ENCODE measurements at places on chromosomes 2 and 18.

DNA sequence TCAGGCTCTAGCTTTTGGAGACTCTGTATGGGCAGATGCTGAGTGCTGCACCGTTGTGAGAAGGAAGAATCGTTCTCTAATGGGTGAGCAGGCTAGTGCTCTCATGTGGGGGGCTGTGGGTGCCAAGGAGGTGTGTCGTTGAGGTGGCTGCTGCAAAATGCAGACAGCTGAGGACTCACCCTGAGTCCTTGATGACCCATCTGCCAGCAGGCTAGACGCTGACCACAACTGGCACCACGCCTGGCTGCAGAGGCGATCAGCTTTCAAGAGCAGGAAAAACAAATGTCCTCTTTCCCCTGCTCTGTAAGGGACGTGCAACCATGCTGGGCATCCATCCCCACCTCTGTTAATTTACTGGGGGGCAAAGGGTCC lies 48.2 kb downstream of the HAUS1 start:
- DNase-seq: peak; percentile 45

DNA sequence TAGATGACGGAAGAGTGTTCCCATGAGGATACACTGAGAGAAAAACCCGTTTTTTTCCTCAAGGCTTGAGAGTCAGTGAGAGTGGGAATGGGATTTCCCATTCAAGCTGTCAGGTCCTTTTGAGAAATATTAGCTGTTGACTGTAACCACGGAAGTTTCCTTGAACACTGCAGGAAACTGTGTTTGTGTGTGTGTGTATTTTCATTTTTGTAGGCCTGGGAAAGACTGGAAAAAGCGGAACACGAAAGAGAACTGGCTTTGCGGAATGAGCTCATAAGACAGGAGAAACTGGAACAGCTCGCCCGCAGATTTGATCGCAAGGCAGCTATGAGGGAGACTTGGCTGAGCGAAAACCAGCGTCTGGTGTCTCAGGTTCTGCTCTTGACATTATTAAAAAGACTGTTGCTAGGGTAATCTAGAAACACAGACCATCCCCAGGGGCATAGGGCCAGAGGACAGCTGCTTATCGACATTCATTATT lies 98.8 kb upstream of the EML6 start:
- DNase-seq: no peak

DNA sequence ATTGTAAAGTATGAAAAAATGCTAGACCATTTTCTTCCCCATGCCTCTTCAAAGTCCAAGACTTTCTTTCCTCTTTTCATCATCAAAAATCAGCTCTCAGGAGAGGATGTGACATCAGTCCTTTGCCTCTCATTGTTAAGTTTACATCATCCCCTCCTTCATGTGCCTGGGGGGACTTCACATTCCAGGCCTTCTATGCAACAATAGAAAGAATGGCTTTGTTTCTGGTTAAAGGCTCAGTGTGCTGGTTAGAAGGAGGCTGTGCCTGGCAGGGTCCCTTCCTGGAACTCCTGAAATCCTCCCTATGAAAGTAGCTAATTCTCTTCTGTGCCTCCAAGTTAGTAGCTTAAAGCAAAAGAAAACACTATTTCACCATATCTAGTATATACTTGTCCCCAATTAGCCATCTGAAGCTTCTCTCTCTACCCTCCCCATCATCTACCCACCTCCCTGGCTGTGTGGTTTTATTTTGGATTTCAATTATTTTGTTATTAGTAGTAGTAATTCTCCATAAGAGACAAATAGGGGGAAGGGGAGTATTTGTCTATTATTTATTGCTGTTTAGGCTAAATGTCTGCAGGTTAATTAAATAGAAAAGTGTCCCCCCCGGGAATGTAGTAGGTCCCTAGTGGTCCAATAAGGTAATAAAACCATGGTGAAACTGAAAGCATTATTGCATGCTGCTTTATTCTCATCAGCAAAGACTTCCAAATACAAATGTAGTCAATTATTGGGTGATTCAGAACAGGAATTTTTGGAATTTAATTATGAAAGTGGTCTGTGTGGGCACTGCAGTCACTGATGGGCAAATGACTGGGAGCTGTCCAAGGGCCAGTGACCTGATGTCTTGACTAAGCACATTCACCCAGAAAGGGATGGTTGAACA lies 69.0 kb downstream of the CPO start:
- no peak for DNase-seq

DNA sequence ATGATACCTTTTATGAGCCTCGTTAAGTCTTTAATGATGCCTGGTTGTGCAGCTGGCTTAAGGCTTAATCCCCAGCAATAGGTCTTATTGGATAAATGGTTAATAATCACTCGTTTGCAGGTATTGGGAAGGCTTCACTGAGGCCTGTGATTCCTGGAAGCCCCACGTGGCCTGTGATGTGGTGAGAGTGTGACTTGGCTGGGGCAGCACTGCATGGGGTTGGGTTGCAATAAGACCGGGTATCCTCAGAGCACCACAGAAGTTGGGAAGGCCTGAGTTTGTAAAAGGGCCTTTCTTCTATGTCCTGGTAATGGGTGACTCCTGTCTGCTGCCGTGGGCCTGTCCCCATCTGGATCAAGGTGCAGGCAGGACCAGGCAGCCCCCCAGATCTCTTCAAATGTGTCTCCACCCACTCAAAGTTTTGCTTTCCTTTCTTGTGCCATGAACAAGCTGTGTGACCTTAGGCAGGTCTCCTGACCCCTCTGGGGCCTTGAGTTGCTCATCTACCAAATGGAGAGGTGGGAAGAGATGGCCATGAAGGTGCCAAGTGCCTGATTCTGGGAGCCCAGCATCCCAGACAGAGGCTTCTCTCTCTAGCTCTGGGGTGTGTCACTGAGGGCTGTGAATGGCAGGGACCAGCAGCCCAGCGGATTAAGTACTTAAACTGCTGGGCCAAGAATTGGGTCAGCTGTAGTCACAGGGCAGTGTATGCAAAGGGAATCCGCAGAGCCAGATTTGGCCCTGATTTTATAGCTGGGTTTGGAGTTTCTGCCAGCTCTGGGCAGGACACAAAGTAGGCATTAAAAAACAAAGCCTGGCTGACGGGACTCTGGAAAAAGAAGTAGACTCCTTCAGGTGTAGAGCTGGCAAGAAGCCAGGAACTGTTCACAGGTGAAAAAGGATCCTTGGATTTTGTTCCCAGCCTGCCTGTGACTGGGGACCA lies 24.4 kb downstream of the LBH start:
- DNase-seq: no peak

- peak; percentile 52 for DNase-seq
Observed at GRCh38 chr2:177072090-177072489, 140.5 kb upstream of the HNRNPA3 start.

- DNase-seq: peak; percentile 85
Observed at GRCh38 chr2:10659898-10660568, 29.7 kb downstream of the NOL10 start.

DNA sequence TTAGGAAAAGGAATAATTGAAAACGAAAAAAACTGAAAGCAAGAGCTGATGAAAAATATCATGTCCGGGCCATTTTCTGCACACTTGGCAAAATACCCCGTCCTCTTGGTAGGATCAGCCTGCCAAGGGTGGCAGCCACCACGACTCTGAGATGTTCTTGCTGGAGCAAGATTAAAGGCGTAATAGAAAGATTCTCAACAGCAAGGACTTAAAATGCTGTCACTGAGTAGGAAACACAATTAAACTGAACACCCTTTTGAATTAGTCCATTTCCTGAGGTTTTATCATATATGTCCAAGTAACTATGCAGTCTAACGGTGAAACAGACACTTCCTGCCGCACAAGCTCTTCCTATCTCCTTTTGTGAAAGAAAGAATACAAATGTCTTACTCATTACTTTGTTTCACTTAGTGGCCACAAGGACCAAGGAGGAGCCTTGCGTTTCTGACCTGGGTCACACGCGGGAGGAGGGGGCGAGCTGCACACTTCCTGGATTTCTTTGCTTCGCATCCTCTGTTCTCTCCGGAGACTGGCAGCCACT lies 222.7 kb downstream of the PIEZO2 start:
- DNase-seq: peak; percentile 39

- no peak for DNase-seq
Observed at GRCh38 chr2:54776494-54776893, 53.0 kb downstream of the EML6 start.

GRCh38 chr2:200307724-200308545 lies 1.4 kb downstream of the SPATS2L start:
- DNase-seq: peak; percentile 59

DNA sequence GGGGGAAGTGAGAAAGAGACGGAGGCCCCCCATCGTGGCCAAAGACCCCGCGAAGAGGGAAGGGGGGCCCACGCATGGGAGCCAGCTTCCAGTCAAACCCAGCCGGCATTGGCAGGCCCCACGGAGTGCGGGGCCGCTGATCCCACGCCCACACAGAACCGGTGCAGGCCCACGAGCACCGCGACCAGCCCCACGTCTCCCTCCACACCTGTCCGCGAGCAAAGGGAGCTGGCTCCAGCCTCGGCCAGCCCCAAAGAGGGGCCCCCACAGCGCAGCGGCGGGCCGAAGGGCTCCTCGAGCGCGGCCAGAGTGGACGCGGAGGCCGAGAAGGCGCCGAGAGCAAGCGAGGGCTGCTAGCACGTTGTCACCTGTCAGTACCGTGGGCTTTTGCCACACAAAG lies 125.0 kb upstream of the TWIST2 start:
- DNase-seq: no peak

DNA sequence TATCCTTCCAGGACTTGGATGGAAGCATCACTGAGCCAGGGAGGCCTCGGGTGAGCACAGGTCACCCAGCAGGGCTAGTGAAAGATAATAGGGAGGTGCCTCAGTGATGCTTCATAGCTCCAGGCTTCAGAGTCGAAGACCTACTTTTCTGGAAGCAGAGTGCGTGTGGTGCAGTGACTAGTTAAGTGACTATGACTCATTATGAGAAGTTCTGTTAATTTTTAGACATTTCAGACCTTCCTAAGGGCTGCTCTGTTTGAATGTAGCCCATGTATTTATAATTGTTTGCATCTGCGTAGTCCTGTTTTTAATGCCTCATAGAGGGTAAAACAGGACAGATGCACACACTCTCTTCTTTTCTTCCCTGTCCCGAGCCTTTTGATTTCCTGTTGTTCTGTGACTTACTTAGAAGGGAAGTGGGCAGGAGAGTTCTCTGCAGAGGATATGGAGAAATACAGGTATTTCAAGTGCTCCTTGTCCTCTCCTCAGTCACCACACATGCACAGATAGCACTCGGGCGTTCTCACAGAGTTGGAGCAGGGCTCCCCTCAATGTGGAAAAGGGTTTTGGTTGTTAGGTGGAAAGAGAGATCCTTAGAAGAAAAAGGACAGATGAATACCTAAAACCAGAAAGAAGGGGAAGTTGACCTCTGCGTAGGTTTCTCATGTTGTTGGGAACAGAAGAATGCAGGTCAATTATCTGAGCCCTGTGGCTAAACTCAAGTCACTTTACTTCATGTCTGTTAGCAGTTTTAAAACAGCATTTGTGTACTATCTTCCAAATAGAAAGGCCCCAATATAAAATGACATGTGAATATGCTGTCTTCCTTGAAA lies 34.7 kb downstream of the RALB start:
- peak; percentile 74 for DNase-seq

GRCh38 chr2:215711471-215712034 lies 275.7 kb upstream of the FN1 start:
- peak; percentile 83 for DNase-seq

DNA sequence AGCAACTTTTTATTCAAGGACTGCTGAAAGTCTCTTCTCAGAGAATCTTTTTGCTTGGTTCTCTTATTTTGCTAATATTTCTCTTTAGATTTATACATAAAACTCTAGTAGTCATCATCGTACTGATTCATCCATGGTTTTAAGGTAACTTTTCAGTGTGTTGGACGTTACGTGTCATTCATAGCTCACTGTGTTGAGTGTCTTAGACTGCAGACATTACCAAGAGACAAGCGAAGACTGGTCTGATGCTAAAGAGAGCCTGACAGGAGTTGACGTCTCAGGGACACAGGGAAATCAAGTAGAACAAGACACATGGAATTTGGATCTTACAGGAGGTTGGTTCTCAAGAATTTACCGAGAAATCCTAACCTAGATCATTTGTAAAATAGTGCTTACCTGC lies 25.5 kb downstream of the RBM44 start:
- no peak for DNase-seq

- DNase-seq: no peak
Observed at GRCh38 chr18:31774477-31774785, 13.8 kb upstream of the SLC25A52 start.

GRCh38 chr2:39510140-39510539 lies 73.1 kb upstream of the MAP4K3 start:
- DNase-seq: no peak

DNA sequence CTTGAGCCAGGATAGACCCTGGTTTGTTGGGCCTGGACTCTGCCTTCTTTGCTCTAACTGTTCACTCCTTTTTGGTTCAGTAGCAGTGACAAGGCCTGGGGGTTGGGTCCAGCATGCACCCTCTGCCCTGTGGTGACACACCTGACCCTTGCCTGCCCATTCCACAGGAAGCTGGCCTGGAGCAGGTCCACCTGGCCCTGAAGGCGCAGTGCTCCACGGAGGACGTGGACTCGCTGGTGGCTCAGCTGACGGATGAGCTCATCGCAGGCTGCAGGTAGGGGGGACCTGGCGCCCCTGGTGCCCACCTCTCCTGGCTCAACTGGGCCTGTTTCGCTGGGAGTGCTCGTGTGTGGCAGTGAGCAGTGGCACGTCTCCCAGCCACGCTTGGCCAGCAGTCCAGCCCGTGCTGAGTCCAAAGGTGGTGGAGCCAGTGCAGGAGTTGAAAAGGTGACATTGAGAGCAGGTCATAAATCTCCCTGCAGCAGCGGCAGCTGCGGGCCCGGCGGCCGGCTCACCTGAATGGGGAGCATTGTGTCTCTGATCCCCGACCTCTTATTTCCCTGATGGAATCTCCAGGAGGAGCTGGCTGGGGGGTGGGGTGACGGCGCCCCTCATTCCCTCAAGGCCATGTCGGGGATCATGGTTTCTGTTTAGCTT lies 102.6 kb downstream of the DYSF start:
- no peak for DNase-seq

DNA sequence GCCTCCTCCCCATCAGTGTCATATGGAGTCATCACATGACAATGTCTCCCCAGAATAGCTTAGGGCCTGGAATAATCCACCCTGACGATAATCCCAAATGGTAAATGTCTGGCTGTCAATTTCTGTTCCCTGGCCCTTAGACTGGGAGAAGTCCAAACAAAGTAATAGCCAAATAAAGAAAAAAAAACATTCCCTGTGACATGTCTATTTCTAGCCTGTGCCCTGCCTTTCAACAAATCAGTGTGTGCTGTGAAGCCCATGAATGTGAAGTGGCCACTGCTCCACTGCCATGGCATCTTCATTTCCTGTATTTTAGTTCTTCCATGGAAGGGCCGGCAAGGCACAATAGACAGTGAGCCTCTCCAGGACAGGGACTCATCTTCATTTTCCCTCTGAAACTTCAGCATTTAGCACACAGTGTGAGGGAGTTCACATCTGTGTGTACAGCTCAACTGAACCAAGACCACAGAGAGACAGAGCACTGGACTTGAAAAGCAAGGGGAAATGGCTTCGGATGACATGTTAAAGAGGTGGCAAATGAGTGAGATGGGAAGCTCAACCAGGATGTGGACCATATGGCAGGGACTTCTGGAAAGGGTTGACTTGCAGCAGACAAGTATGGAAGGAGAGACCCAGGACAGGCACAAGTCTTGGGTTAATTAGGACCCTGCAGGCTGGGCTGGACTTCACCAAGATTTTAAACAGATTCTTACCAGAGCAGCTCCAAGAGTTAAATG lies 140.0 kb downstream of the ANTXR1 start:
- DNase-seq: no peak

Data from amniotic epithelial cell (primary cell).